Fibroblast of lung (primary cell): ENCODE measurements at places on chromosomes 7 and 10.
A peak's percentile ranks its signal among the peaks of the same experiment; 100 is the strongest.

DNA sequence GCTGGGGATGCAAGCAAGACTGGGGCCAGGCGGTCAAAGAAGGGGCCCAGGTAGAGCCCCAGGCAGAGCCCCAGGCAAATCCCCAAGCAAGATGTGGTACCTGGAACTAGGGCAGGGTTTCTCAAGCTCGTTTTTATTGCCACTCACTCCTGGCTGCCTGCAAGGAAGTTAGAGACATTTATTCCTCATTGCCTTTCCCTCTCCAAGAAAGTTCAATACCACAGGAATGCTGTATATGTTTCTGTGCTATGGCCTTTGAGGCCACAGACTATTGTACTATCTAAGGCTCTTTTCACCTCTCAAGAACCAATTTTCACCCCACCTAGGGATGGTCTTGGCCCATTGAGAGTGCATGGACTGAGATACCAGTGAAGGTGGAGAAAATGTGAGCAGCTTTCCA lies 71.3 kb downstream of the TACC2 start:
- DNase-seq = peak; percentile 50
- H3K4me3 ChIP-seq = no peak overlapping the region
- no peak overlapping the region for H3K27ac ChIP-seq
- no peaks in the 10 kb centered on the region for H3K36me3 ChIP-seq

GRCh38 chr10:124551097-124551496 lies 89.5 kb downstream of the LHPP start:
- no peak overlapping the region for H3K4me3 ChIP-seq
- no peaks in the 10 kb centered on the region for H3K27me3 ChIP-seq
- no peaks in the 10 kb centered on the region for H3K4me1 ChIP-seq
- H3K36me3 ChIP-seq = no peaks in the 10 kb centered on the region
- no peak for DNase-seq

- H3K27ac ChIP-seq = no peak overlapping the region
- no peaks in the 10 kb centered on the region for H3K36me3 ChIP-seq
- DNase-seq = no peak
- no peaks in the 10 kb centered on the region for H3K4me1 ChIP-seq
- no peak overlapping the region for H3K4me3 ChIP-seq
Observed at GRCh38 chr7:597348-598178, 77.9 kb upstream of the PDGFA start.

- peaks cover 8% of the 10 kb centered on the region for H3K4me1 ChIP-seq
- H3K27me3 ChIP-seq = no peaks in the 10 kb centered on the region
- no peaks in the 10 kb centered on the region for H3K36me3 ChIP-seq
- peak; percentile 76 for DNase-seq
Observed at GRCh38 chr10:63573068-63573697, 52.0 kb downstream of the REEP3 start.

- no peak for DNase-seq
- H3K36me3 ChIP-seq = no peaks in the 10 kb centered on the region
- H3K4me1 ChIP-seq = no peaks in the 10 kb centered on the region
- H3K27me3 ChIP-seq = peaks cover 5% of the 10 kb centered on the region
- H3K4me3 ChIP-seq = no peak overlapping the region
Observed at GRCh38 chr10:28243923-28244322, 58.9 kb downstream of the MPP7 start.

DNA sequence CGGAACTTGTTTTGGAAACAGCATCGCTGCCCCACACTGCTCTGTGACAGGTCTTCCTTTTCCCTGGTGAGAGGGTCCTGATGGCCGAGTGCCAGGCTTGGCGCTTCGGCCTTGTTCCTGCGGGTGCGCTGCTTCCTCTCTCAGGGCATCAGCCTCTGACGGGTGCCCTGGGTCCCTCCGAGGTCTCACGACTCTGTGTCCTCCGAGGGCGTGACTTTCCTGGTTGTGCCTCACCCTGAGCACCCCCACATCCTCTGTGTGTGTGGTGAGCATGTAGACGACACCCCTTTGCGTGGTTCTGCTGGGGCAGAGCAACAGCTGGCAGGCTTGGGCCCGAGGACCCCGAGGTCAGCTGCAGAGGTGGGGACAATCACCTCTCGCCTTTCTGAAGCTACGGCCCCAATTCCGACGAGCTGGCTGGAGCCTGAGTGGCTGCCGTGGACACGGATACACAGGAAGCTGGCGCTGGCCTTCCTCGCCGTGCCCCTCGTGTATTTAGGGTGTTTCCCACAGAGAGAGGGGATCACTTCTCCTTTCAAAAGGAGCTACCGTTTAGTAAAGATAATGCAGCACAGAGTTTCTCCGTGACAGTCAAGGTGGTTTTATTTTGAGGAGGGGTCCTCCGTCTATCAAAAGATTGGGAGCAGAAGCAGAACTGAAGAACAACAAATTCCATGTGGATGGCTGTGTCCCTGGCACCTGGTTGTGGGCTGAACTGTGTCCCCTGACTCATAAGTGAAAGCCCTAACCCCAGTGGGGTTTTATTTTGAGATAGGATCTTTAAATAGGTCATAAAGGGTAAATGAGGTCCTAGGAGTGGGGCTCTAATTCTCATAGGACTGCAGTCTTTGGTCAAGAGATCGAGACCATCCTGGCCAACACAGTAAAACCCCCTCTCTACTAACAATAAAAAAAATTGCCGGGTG lies 36.2 kb upstream of the PITRM1 start:
- H3K4me1 ChIP-seq = no peaks in the 10 kb centered on the region
- no peak overlapping the region for H3K27ac ChIP-seq
- no peaks in the 10 kb centered on the region for H3K36me3 ChIP-seq
- H3K4me3 ChIP-seq = no peak overlapping the region

- no peaks in the 10 kb centered on the region for H3K4me1 ChIP-seq
- no peak overlapping the region for H3K27ac ChIP-seq
- H3K4me3 ChIP-seq = no peak overlapping the region
- no peak for DNase-seq
- no peaks in the 10 kb centered on the region for H3K36me3 ChIP-seq
Observed at GRCh38 chr10:57972783-57973182, 294.9 kb downstream of the IPMK start.

GRCh38 chr7:71308096-71308495 lies 176.2 kb downstream of the GALNT17 start:
- no peaks in the 10 kb centered on the region for H3K36me3 ChIP-seq
- no peak overlapping the region for H3K27ac ChIP-seq
- DNase-seq = peak; percentile 93
- no peaks in the 10 kb centered on the region for H3K27me3 ChIP-seq

DNA sequence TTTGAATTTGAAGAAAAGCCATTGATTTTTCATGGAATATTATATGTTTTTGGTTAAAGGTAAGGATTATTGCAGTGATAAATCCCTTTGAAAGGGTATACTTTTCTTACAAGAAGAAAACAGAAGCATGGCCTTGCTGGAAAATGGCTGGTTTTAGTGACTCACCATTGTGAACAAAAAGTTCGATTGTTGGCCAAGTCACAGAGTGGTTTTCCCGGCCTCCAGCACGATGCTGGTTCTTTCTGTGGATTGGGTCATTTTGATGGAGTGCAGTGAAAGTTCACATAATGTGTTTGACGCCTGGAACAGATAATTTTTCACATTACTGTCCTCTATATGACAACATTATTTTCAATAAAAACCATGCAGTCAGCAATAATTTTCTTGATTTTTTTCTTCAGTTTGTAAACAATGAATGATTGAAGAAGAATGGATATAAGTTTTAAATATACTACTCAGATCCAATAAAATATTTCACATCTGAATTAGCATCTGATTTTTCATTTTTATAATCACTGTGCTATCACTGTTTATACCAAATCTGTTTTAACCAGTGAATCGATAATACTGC lies 60.9 kb downstream of the RBM20 start:
- H3K4me1 ChIP-seq = peaks cover 5% of the 10 kb centered on the region
- DNase-seq = no peak
- no peaks in the 10 kb centered on the region for H3K27me3 ChIP-seq

DNA sequence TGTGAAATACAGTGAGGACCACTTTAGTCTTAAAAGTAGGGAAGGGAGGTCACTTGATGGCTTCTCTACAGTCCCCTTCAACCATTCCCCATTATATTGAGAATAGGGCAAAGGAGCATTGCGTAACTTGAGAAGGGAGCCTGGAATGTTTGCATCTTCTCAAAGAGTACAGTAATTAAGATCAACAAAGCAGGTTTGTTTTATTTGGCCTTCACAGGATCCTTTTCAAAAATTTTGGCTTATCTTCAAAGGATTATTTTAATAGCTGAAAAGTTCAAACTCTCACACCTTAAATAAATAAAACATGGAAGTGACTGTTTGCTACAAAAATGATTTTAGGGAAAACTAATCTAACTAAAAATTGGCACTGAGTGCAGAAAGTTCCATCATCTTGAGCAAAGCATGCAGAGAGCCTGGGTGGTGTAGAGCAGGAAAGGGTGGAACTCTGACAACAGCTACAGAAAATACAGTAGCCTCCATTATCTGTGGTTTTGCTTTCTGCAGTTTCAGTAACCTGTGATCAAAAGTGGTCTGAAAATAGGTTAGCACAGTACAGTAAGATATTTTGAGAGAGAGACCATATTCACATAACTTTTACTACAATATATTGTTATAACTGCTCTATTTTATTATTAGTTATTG lies 214.0 kb downstream of the MDFIC start:
- H3K27ac ChIP-seq = no peak overlapping the region
- DNase-seq = peak; percentile 48
- H3K4me3 ChIP-seq = no peak overlapping the region
- no peaks in the 10 kb centered on the region for H3K36me3 ChIP-seq

DNA sequence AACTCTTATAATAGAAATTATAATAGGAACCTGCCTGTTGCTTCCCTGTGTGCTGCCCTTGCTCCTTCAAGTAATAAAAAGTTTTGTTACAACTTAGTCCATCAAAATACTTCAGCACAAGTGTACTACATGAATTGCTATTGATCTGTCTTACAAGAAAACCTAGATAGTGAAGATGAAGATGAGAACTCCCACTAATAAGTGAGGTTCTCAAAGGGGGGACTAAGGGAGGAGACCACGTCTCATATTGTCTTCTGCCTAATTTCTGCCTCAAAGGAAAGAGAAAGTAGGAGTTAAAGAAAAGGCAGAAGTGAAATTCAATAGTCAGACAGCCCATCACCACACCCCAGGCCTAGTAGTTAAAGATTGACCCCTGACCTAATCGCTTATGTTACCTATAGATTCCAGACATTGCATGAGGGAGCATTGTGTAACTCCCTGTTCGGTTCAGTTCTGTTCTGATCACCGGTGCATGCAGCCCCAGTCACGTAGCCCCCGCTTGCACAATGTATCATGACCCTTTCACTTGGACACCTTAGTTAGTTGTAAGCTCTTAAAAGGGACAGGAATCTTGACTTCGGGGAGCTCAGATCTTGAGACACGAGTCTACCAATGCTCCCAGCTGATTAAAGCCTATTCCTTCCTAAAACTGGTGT lies 18.2 kb upstream of the CHST3 start:
- no peak overlapping the region for H3K4me3 ChIP-seq
- no peaks in the 10 kb centered on the region for H3K4me1 ChIP-seq
- peak; percentile 30 for DNase-seq
- no peak overlapping the region for H3K27ac ChIP-seq
- H3K27me3 ChIP-seq = peaks cover 8% of the 10 kb centered on the region

DNA sequence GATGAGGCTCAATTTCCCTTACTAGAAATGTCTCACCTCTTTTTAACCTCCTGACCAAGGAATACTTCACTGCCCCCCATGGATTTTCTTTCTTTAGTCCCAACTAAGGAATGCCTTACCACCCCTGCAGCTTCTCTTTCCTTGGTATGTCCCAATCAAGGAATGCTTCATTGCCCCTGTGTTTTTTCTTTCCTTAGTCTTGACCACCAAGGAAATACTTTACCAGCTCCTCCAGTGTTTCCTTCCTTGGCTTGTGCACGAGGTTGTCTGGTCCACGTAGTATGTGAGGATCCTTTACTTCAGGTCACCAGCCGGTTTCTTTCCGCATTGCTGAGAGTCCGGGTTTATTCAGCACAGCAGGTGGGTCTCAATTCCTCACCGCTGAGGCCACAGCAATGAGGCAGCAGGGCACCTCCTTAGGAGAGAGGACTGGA lies 59.3 kb downstream of the CYP2C9 start:
- H3K4me3 ChIP-seq = no peak overlapping the region
- H3K36me3 ChIP-seq = no peaks in the 10 kb centered on the region
- no peak for DNase-seq
- no peak overlapping the region for H3K27ac ChIP-seq
- no peaks in the 10 kb centered on the region for H3K27me3 ChIP-seq
- H3K4me1 ChIP-seq = no peaks in the 10 kb centered on the region

DNA sequence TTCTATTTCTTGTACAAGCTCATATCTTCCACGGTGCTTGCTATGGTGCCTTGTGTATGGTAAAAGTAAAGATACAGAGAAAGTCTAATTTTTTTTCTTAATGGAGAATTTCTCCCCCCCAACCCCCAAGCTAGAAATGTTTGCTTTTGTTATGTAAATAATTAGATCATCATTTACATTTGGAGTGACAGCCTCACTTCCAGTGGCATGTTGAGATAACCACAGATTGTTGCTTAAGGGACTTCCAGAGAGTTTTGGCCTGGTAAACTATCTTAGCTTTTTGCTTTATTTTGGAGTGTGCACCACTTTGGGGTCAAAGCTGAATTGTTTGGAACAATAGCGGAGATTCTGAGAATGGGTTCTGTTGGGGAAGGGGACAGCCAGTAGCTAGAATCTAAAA lies 129.7 kb downstream of the ZNF365 start:
- H3K27me3 ChIP-seq = peaks cover 4% of the 10 kb centered on the region
- peak; percentile 34 for DNase-seq
- H3K27ac ChIP-seq = no peak overlapping the region
- H3K4me1 ChIP-seq = no peaks in the 10 kb centered on the region
- H3K4me3 ChIP-seq = no peak overlapping the region

- H3K4me1 ChIP-seq = peaks cover 3% of the 10 kb centered on the region
- no peak for DNase-seq
- H3K4me3 ChIP-seq = no peak overlapping the region
- no peaks in the 10 kb centered on the region for H3K27me3 ChIP-seq
Observed at GRCh38 chr7:45024126-45024744, 24.2 kb downstream of the CCM2 start.

GRCh38 chr10:77214799-77215198 lies 422.8 kb downstream of the KCNMA1 start:
- H3K27ac ChIP-seq = no peak overlapping the region
- no peaks in the 10 kb centered on the region for H3K4me1 ChIP-seq
- DNase-seq = no peak
- no peaks in the 10 kb centered on the region for H3K27me3 ChIP-seq
- no peaks in the 10 kb centered on the region for H3K36me3 ChIP-seq
- no peak overlapping the region for H3K4me3 ChIP-seq
